ENCODE measurements at places on chromosomes 3 and 15.

GRCh38 chr3:136277115-136277514, 27.0 kb downstream of the PCCB start:
- no peak for DNase-seq

DNA sequence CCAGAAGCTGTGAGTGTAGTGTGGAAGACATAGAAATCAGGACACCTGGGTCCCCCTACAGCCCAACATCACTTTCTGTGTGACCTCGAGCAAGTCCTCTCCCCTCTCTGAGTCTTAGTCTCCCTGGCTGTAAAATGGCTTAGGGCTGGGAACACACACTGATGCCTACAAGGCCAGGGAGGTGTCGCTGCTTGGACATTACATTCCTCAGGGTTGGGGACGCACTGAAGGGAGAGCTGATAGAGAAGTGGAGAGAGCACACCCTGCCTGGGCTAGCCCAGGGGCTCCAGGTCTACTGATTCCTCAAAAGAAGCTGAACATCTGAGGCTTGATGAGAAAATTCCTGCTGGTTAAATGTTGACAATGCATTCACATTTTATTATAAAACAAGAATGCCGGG, 6.3 kb upstream of the ALAS1 start:
- DNase-seq, result no peak

GRCh38 chr3:160129459-160130061, 95.7 kb upstream of the C3orf80 start:
- no peak for DNase-seq

DNA sequence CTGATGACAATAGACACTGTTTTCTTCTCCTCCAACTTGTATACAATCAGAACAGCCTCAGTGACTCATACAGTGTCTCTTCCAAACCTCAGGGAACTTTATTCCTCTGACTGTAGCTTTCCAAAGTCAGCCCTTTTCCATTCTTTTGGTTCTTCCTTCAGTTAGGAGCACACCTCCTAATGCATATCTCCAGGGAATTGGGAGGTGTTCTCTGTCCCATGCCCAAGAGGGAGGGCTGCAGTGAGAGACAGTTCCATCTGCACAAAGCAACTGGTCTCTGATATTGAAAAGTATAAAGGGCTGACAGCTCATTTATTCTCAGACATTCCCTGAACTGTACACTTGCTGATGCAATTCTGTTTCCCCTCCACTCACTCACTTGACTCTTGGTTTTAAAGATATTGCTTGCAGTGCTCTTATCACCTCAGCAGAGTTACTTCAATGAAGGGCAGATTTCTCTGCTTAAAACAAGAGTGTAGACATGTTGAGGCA, 337.8 kb upstream of the TBC1D5 start:
- no peak for DNase-seq

DNA sequence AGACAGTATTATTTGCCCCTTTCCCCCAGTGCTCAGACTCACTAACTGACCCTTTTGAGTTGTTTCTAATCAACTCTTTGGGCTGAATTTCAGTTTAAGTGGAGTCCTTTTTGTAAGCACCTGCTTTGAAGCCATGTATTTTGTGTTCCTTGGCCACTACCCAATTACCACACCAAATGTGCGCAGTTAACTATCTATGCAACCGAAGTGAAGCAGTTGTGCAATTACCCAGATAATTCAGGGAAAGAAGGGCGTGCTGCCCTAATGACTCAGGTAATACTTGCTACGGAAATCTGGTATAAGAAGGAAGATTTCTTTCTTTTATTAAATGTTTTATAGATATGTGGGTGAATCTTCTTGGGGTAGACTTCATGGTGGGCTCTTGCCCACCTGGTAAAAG, 371.9 kb upstream of the TBL1XR1 start:
- no peak for DNase-seq

GRCh38 chr15:74417225-74417624, 16.5 kb downstream of the SEMA7A start:
- DNase-seq, result no peak

GRCh38 chr3:64344721-64345207, 119.5 kb upstream of the PRICKLE2 start:
- DNase-seq, result no peak

DNA sequence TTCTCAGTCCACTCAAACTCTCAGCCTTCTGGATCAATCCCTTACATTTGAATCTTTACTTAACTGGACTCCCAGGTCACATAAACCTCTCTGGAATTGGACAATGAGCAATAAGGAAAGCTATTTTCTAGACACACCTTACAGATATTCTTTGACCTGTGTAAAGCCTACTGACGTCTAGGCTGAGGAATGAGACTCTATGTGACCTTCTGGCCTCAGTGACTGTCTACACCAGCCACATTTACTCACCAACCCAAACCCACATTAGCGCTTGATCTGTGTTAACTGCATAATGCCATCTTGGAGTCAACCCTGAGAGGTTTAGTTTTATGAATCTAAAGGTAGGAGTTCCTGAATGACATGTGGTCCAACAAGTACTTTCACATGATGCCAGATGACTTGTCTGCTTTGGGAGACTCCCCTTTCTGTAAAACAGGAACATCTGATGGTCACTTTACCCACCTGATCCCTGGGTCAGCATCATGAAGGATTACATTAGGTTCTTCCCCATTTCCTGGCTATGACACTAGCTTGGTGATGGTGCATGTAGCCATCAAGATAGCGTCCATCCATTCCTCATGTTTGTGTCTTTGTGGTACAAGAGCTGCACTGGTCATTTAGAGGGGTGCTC, 11.4 kb upstream of the COMMD2 start:
- no peak for DNase-seq

DNA sequence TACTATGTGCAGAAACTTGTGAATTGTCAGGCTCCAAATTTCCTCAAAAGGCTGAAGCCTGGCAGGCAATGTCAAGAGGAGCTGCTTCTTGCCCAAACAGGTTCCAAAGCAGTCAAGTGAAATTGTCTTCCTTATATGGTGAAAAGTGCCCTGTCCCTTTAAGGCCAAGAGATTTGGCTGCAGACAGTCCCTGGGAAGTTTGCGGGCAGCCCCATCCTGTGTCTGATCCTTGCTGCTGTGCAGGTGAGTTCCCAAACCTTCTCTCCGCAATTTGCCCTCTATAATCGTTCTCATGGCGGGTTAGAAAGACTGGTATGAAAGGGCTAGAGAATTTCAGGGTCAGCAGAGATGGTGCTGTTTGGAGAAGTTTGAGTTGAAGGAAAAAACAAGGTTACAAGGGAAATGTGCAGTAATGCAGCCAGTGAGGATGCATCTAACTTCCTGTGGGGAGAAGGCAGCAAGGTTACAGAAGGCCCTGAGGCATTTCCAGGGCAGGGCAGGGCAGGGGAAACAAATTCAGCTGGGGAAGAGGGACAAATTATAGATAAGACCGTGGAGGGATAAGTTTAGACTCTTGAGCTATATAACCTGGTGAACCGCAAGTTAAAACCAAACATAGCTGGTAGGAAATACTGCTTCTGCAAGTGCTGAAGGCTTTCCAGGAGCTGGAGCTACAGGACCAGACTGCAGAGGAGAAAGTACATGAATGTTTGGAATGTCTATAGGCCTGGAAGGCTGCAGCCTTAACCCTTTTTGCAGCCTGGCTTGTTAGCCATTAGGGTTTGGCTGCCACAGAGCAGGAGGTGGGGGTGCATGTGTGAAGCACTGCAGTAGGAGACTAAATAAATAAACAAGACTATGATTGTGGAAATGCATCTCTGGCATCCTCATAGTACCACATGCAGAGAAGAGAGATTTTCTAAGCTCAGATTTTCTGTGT, 256.2 kb upstream of the IL12A start:
- no peak for DNase-seq

- DNase-seq, result no peak
Observed at GRCh38 chr3:183653209-183654064, 18.0 kb downstream of the KLHL24 start.

DNA sequence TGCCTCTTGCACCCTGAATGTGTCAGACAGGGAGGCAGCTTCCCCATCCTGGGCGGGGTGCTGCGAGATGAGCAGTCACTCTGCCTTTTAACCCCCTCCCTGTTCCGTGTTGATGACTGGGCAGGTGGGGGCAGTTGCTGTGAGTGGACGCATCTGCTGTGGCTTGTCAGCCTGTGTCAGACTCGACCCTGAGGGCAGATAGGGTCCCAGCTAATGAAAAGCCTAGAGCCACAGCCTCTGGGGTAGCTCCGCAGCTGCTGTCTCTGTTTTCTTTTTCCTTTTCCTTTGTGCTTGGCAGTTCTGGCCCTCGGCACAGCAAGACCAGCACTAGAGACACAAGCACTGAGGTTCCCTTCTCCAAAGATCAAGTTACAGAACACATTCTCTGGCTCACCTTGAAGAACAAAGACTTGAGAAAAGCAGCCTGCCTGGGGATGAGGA, 43.0 kb upstream of the GLCE start:
- no peak for DNase-seq

- no peak for DNase-seq
Observed at GRCh38 chr15:72220687-72221086, 10.3 kb downstream of the PKM start.

- DNase-seq, result no peak
Observed at GRCh38 chr15:36622197-36622795, 42.9 kb downstream of the CDIN1 start.

DNA sequence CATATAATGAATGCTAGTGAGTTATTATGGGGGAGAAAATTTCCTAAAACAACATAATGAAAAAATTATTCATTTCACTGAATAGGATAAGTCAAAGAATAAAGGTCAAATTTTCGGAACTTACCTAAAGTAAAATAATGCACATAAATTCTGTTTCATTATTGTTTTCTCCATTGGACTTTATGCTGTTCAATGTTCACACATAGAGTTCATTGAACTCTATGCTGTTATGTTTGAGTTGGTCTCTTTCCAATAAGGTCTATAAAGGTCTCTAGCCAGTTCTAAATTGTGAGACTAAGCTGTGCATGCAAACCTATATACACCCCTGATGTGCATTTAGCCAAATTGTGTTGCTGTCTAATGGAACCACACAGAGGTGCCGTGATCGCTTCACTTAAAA, 28.5 kb upstream of the STT3B start:
- no peak for DNase-seq

GRCh38 chr15:29124581-29125381, 144.8 kb downstream of the NSMCE3 start:
- no peak for DNase-seq

- no peak for DNase-seq
Observed at GRCh38 chr3:124277144-124277890, 285.4 kb upstream of the ROPN1 start.

DNA sequence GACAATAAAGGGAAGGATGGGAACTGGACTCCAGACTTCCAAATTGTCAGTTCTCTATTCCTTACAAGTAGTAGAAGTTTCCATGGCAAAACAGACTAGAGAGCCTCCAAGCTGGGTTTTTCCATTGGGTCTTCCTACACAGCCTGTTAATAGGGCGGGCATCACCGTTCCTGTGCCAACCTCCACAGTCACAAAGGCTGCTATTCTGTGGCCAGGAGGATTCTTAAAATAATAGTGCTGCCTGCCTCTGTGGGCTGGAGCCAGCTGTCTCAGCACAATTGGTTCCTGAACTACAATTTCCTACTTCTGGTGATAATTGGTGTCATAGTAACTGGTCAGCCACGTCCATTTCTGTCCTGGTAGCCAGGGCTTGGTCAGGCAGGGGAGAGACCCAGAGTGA, 38.6 kb downstream of the LYZL4 start:
- DNase-seq, result no peak

- DNase-seq, result no peak
Observed at GRCh38 chr15:40096094-40096891, 12.4 kb downstream of the BMF start.

DNA sequence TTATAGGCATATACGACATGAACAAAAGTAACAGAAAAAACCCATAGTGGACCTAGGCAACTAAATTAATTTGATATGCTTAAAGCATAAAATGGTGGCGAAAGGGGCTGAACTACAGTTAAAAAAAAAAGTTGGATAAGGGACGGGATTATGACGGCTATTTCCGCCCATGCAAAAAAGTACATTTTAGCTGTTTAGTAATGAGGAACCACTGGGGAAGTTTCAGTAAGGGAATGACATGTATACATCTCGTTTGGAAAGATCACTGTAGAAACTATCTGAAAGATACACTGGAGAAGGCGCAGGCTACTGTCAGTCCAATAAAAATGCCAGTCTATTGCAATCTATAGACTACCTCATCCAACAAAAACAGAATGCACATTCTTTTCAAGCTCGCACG, 65.6 kb downstream of the ZNF148 start:
- no peak for DNase-seq

- DNase-seq, result no peak
Observed at GRCh38 chr15:95884276-95884675, 446.2 kb upstream of the NR2F2 start.

DNA sequence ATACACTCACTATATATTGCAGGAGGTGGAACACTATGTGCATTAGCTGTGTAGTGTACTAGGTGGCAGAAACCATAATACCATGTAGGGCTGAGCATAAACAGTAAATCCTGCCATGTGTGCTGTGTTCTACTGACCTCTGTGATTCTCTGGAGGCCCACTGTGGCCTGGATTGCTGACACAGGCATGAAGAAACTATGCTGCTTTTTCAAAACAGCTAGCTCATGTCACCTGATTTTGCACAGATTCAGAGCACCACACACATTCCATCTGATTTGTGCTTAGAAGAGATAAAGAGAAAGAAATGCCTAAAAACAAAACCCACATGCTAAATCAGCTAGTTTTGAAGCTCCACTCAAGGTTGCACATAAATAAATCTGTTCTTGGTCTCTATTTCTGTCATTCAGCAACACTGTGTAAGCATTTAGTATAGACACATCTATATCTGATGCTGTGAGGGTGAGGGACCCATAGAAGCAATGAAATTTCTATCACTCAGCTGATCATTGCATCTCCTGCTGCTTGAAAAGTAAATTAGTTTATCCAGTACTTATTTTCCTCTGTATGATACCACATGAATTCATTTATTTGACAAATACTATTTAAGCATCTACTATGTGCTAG, 1007.7 kb upstream of the SEMA6D start:
- DNase-seq, result no peak

GRCh38 chr3:130085881-130086280, 4.2 kb downstream of the ALG1L2 start:
- no peak for DNase-seq

- DNase-seq, result no peak
Observed at GRCh38 chr15:37020852-37021251, 79.5 kb downstream of the MEIS2 start.

DNA sequence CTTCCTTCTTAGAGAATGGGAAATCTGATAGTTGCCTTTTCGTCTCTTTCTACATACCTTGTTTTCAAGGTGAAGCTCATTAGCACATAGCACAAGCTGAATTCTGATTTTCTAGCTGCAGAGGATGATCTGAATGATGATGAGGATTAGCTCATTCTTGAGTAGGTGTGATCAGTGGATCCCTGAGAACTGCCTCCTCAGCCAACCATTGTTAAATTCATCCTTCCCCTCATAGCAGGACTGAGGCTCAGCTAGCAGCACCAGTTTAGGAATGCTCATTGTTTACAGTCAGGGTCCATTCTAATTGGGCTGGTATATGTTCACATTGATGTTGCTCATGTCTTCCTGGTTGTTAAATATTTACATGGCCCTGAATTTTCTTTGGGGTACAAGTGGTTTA, 299.9 kb upstream of the MME start:
- no peak for DNase-seq

DNA sequence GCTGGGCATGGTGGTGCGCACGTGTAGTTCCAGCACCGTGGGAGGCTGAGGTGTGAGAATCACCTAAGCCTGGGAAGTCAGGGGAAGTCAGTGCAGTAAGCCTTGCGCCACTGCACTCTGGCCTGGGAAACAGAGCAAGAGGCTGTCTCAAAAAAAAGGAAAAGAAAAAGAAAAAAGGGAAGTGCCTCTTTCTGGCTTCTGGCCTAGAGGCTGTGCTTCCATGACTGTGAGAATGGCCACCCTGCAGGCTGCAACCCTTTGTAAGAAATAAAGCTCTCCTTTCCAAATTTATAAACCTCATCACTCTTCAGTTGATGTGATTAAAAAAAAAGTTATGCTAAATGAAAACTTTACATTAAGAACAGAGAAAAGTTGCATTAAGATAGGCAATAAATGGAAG, 774.3 kb downstream of the TUSC7 start:
- DNase-seq, result no peak

Measured in CD4-positive, alpha-beta T cell treated with Interleukin-2 at 100 ng/mL for 4 hours (primary cell).